Upper lobe of left lung (tissue), 6 donors: ENCODE measurements at places on chromosomes 3 and 15. TPM values are rescaled to one million over a fixed set of nuclear protein-coding genes. Genes with fewer than 3 reads are reported as not detected.

GRCh38 chr3:178002113-178002512 is 534.1 kb upstream of the KCNMB2 start:
- H3K36me3 ChIP-seq, result no peaks in the 10 kb centered on the region
- no peaks in the 10 kb centered on the region for H3K4me1 ChIP-seq
- peak overlapping the region; percentile 53 for H3K27ac ChIP-seq
- no peak for DNase-seq

GRCh38 chr3:117510396-117510795 is 800.8 kb downstream of the TUSC7 start:
- no peaks in the 10 kb centered on the region for H3K4me1 ChIP-seq
- no peak overlapping the region for H3K4me3 ChIP-seq
- no peak for DNase-seq
- H3K27ac ChIP-seq, result no peak overlapping the region
- H3K36me3 ChIP-seq, result no peaks in the 10 kb centered on the region
- no peaks in the 10 kb centered on the region for H3K27me3 ChIP-seq

GRCh38 chr3:11465744-11466616 is 177.7 kb downstream of the VGLL4 start:
- no peak overlapping the region for H3K4me3 ChIP-seq
- H3K27ac ChIP-seq, result peak overlapping the region; percentile 10

DNA sequence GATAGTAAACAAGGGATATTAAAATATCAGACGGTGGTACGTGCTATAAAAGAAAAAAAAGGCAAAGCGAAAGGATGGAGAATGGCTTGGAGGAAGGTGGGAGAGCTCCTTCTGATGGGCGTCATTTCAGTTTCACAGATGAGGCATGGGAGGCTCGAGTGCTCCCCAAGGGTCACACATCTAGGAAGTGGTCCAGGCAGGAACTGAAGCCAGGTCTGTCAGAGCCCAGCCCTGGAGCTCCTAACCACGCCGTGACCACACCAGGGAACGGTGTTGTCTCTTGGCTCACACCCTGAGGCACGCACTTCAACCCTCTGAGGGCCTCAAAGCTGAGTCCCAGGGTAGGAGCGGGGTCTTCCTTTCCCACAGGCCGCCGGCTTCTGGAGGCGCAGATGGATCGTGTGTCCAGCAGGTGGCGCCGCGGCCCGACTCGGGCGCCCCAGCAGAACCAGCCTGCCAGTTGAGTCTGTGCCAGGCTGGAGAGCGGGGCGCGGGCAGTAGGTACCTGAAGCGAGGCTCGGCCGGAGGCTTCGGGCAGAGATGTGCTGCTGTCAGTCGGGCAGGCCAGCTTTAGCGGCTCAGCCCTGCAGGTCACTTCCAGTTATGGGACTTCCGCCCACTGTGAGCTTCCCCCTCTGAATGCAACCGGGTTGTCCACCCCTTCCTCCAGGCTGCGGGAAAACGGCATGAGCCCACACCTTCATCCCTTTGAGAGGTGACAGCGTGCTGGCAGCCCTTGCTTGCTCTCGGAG is 68.1 kb downstream of the SLC6A1 start:
- H3K4me3 ChIP-seq, result peak overlapping the region; percentile 24
- peaks cover 2% of the 10 kb centered on the region for H3K27me3 ChIP-seq
- no peaks in the 10 kb centered on the region for H3K36me3 ChIP-seq
- H3K27ac ChIP-seq, result no peak overlapping the region
- DNase-seq, result peak; percentile 93

DNA sequence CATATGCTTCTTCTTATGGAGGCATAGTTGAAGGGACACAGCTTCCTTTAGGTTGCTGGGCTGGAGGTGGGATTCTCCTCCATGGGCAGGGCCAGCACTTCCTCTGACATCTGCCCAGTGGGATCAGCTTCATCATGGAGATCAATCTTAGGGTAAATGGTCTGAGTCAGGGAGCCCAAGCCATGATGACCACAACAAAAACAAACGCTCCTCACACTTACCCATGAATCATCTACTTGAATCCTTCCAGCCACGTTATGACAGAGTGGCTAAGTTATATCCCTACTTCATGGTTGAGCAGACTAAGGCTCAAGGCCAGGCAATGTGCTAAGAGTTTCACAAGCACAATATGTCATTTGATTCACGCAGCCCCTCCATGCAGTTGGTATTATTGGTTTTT is 87.2 kb upstream of the NMNAT3 start:
- DNase-seq, result no peak
- no peaks in the 10 kb centered on the region for H3K4me1 ChIP-seq
- no peaks in the 10 kb centered on the region for H3K27me3 ChIP-seq
- no peaks in the 10 kb centered on the region for H3K36me3 ChIP-seq
- H3K4me3 ChIP-seq, result no peak overlapping the region

GRCh38 chr3:190538288-190538687 is 24.4 kb downstream of the IL1RAP start:
- H3K27ac ChIP-seq, result no peak overlapping the region
- no peaks in the 10 kb centered on the region for H3K36me3 ChIP-seq
- peaks cover 20% of the 10 kb centered on the region for H3K4me1 ChIP-seq
- H3K4me3 ChIP-seq, result no peak overlapping the region
- DNase-seq, result no peak
- H3K27me3 ChIP-seq, result no peaks in the 10 kb centered on the region

DNA sequence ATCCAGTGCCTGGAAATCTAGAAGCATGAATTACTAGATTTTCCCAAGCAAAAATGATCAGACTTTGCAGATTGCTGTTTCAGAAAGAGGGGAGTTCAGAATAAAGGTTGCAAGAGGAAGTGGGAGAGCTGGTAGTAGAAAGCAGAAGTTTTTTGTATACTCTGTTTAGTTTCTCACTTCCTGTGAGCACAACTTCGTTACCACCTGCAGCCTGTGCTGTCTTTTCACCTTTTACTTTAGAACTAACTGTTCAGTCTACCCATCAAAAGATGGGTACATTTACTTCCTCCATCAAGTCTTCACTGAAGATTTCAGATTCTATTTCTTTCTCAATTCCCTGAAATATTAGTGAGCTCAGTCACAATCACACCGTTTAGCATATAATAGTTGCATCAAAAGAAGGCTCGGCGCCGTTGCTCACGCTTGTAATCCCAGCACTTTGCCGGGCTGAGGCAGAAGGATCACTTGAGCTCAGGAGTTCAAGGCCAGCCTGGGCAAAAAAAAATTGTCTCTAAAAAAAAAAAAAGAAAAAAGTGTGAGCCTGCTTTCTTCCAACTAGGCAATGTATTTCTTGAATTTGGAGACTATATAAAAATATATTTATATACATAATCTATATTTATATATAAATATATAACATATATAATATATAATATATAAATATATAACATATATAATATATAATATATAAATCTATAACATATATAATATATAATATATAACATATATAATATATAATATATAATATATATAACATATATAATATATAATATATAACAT is 1.8 kb upstream of the CEP97 start:
- peaks cover 7% of the 10 kb centered on the region for H3K4me1 ChIP-seq
- no peaks in the 10 kb centered on the region for H3K36me3 ChIP-seq
- DNase-seq, result no peak

- no peak for DNase-seq
- no peaks in the 10 kb centered on the region for H3K27me3 ChIP-seq
- H3K27ac ChIP-seq, result no peak overlapping the region
These were observed 268.0 kb downstream of the ERC2 start for GRCh38 chr3:56200251-56200650.

DNA sequence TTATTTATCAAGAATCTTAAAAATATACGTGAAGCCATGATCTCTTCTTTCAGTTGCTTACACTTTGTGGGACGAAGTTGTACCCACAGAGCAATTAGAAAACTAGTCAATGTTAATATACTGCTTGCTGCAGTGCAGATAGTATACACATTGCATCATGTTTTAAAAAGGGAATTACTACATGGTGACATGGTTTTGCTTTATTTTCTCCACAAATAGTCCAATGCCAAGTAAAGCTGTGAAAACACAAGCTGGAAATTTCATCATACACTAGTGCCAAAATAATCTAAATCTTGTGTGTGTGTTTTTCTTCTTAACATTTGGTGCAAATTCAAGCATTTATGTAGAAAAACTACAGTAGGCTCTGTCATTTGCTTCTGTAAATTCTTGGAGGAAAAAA is 233.0 kb downstream of the EPHA3 start:
- H3K4me1 ChIP-seq, result no peaks in the 10 kb centered on the region
- H3K27me3 ChIP-seq, result no peaks in the 10 kb centered on the region
- H3K4me3 ChIP-seq, result no peak overlapping the region
- no peak overlapping the region for H3K27ac ChIP-seq
- H3K36me3 ChIP-seq, result no peaks in the 10 kb centered on the region
- no peak for DNase-seq

DNA sequence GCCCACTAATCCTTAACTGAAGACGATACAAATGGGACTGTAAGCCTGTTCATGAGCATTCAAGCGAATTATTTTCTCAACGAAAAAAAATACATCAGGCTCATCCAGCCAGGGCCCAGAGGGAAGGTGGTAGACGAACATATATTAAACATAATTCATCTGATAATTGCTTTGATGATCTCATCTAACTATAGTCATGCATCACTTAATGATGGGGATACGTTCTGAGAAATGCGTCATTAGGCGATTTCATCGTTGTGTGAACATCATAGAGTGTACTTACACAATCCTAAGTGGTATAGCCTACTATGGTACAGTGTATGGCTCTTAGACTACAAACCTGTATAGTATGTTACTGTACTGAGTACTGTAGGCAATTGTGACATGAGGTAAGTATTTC is 10.0 kb upstream of the SPINK8 start:
- H3K36me3 ChIP-seq, result no peaks in the 10 kb centered on the region
- DNase-seq, result no peak
- H3K4me1 ChIP-seq, result no peaks in the 10 kb centered on the region
- H3K4me3 ChIP-seq, result no peak overlapping the region
- no peaks in the 10 kb centered on the region for H3K27me3 ChIP-seq

GRCh38 chr3:143429628-143430514 is 310.3 kb downstream of the CHST2 start:
- no peaks in the 10 kb centered on the region for H3K27me3 ChIP-seq
- H3K27ac ChIP-seq, result no peak overlapping the region
- H3K4me1 ChIP-seq, result peaks cover 8% of the 10 kb centered on the region
- DNase-seq, result no peak
- no peaks in the 10 kb centered on the region for H3K36me3 ChIP-seq

DNA sequence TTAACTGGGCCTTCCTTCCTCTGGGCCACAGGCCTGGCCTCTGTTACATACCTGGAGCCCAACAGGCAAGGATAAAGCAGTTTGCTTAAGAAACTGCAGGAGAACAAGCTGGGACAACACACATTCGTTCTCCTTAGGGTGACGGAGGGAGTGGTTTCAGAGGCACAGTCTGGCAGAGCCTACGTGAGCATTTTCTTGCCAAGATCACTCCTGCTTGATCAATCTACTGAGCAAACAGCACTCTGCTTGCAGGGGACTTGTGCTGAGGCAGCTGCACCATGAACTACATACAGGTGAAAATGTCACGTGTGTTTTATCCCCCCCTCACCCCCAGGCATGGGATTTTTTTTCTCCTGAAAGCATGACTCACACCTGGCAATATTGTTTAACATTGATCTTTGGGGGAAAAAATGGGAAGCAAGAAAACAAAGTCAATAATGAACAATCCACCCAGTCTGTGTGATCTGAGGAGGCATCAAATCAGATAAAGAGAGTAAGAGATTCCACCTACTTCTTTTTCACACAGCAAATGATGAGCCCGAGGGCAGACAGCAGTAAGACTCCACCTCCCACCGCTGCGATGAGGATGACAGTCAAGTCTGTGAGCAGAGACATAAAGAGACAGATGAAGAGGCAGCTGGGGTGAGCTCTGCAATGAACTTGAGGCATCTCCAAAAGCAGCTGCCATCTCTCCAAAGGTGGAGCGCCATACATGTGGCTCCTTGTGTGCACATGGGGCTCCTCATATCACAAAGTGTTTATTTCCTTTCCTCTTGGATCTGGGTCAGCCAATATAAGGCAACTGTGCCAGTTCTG is 57.4 kb downstream of the CDCP1 start:
- H3K4me1 ChIP-seq, result no peaks in the 10 kb centered on the region
- no peaks in the 10 kb centered on the region for H3K27me3 ChIP-seq
- H3K36me3 ChIP-seq, result peaks cover 6% of the 10 kb centered on the region

- H3K27ac ChIP-seq, result no peak overlapping the region
- no peaks in the 10 kb centered on the region for H3K27me3 ChIP-seq
- no peaks in the 10 kb centered on the region for H3K4me1 ChIP-seq
- no peaks in the 10 kb centered on the region for H3K36me3 ChIP-seq
- no peak overlapping the region for H3K4me3 ChIP-seq
- DNase-seq, result no peak
These were observed 686.3 kb downstream of the NTRK3 start for GRCh38 chr15:87570206-87570605.

- H3K4me3 ChIP-seq, result no peak overlapping the region
- H3K27me3 ChIP-seq, result no peaks in the 10 kb centered on the region
- DNase-seq, result no peak
- no peaks in the 10 kb centered on the region for H3K36me3 ChIP-seq
These were observed 231.7 kb upstream of the ICE2 start for GRCh38 chr15:60710656-60711055.

DNA sequence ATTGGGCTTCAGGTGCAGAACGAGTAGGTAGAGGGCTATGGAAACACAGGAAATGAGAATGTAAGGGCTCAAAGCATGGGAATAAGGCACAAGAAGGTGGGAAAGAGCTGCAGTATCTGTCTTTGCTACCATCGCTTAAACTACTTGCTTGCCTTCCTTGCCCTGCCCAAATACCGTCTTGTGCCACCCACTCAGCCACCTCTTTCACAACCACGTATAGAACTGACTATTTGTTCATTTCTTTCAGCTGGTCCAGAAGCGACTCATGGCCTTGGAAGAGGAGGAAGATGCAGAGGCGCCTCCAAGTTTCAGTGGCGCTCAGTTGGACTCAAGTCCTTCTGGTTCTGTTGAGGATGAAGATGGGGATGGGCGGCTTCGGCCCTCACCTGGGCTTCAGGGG is 11.8 kb downstream of the LPCAT4 start:
- H3K27me3 ChIP-seq, result no peaks in the 10 kb centered on the region
- peaks cover 9% of the 10 kb centered on the region for H3K36me3 ChIP-seq
- no peaks in the 10 kb centered on the region for H3K4me1 ChIP-seq
- no peak overlapping the region for H3K4me3 ChIP-seq

- peaks cover 14% of the 10 kb centered on the region for H3K4me1 ChIP-seq
- no peak overlapping the region for H3K4me3 ChIP-seq
- H3K36me3 ChIP-seq, result peaks cover 3% of the 10 kb centered on the region
- no peaks in the 10 kb centered on the region for H3K27me3 ChIP-seq
These were observed 110.0 kb downstream of the ATG7 start for GRCh38 chr3:11382146-11382745.

The RBP2 gene
- not detected for total RNA-seq

The NR1I2 gene
- 0.37 TPM for total RNA-seq

The FETUB gene
- total RNA-seq, result not detected

The ZDHHC23 gene
- total RNA-seq, result 10.6 TPM

The SNTN gene
- total RNA-seq, result 0.67 TPM

The TUBGCP4 gene
- 20.2 TPM for total RNA-seq

The DET1 gene
- total RNA-seq, result 13.6 TPM

The SAMMSON gene
- total RNA-seq, result not detected

The ACP3 gene
- total RNA-seq, result 17.5 TPM
